ENCODE measurements at places on chromosomes 7 and 10.

- no peak for DNase-seq
Measured at GRCh38 chr7:47504551-47505311, 77.2 kb downstream of the TNS3 start.

DNA sequence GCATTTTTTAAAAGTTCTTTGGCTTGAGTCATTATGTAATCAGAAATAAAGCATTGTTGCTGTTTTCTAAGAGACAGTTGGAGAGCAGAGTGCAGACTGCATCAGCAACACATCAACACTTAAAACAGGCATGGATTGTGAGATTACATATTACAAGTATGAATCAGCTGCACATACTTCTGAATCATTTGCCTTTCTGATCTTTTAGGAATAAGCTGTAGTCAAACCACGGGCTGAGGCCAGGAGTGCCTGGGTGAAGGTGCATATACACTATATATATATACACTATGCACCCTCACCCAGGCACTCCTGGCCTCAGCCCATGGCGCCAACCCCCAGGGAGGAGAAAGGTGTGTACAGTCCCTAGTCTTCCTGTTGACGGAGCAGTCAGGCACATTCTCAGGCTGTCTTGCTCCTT lies 52.4 kb upstream of the DLX6 start:
- no peak for DNase-seq

DNA sequence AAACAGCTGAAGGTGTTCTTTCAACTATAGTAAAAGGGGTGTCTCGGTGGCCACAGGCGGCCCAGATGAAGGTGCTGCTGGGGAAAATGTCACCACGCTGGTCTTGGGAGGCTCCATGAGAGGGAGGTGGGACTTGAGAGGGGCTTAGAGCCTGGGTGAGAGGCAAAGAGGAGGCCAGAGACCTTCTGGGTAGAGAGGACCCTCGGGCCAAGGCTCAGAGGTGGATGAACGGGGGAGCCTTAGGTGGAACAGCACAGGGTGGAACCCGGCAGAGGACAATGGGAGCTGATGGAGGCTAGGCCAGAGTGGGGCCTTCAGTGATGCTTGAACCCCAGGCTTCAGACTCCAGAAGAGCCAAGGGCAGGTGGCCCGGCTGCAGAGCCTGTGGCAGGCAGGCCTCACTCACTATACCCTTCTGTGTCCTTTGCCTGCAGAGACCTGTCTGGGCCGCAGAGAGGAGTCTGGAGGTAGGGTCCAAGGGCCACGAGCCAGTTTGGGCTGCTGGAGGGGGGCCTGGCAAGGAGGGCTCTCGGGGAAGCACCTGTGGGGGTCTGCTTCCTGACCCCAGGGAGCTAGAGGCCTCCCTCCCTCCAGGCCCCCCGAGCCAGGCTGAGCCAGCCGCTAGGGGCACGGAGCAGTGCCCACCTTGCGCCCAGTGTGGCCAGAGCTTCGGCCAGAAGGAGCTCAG lies 32.1 kb downstream of the ZNF783 start:
- DNase-seq: no peak

DNA sequence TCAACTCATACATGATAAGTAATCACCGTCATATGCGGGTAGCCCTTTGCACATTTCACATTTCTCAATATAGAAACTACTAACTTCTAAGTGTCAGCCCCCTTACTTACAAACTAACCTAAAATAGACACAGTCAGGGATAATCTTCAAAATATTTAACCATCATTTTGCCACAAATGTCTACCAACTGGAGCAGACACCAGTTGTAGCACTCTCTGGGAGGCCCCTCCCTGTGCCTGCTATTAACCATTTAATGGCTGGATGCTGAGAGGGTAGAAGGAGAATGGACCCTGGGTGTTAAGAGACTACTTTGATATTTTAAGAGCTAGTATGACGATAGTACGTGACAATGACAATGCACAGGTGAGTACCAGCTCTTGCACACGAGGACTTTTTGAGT lies 116.4 kb downstream of the SORBS1 start:
- no peak for DNase-seq

DNA sequence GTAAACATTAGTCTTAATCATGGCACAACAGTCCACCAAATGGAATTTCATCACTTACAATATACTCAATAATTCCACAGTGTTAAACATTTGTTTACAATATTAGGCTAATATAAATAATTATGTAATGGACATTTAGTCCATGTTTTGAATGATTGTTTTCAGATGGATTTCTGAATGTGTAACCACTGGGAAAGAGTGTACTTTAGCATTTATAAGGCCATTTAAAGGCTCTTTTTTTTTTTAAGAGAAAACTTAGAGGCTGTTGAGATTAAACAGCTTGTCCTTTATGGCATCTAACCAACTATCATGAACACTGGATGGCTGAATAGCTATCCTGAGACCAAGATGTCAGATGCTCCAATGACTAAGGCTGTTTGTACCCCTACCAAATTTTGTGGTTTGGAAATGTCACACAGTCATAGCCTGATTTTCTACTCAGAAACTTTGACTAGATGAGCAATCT lies 248.3 kb upstream of the GLI3 start:
- no peak for DNase-seq

GRCh38 chr7:17298840-17299482 lies 509 bp downstream of the AHR start:
- DNase-seq: no peak

- DNase-seq: no peak
Measured at GRCh38 chr10:71112138-71112785, 100.1 kb upstream of the UNC5B start.

DNA sequence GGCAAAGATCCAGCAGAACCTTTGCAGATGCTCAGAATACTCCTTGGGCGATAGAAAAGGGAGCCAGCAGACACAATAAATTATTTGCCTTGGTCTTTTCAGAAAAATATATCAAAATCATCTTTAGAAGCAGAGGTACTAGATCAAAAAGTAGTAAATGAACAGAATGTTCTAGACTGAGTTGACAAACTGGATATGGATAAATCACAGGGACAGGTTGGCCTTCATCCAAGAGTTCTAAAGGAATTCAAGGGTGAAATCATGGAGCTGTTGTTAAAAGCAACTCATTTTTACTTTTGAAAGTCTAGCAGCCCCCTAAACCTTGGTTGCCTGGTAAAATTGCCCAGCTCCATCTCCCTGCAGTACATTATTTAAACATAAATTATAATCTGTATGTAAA lies 99.1 kb downstream of the PLCE1 start:
- DNase-seq: no peak

DNA sequence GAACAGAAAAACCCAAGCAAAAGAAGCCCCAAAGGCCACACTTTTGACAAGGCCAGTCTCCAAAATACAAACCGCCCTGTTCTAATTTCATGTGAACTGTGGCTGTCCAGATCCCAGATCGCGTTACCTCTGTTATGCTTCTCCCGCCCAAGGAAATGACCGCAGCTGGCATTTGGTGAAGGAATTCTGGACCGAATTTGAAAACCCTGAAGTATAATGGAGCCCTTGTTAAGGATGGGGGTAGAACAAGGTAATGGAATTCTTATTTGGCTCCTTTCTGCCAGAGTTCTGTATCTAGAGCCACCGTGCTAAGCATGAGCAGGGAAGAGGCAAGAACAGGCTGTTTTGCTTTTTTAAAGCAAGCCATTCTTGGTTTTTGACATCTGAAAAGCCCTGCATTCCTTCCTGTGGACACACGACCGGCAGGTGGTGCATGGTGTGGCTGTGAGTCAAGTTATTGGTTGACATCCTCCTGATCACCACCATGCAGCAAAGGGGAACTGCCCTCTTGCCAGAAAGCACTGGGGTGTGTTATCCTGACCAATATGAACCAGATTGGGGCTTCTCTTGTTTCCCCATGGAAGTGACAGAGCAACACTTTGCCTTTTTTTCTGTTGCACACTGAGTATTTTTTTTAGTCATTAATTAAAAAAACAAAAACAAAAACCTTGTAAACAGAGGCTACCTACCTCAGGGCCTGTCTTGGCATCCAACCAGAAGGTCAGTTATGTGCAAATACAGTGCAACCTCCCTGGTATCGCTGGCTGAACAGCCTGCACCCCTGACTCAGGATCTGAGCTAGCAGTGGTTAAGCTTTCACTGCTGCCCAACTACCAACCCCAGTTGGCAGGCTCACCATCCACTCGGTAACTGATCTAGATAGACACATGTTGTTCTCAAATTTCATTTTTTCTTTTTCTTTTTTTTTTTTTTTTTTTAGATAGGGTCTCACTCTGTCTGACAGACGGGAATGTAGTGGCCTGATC lies 14.2 kb downstream of the UCMA start:
- DNase-seq: no peak

- peak; percentile 45 for DNase-seq
Measured at GRCh38 chr10:84177541-84178141, 4.0 kb downstream of the GPR15LG start.

DNA sequence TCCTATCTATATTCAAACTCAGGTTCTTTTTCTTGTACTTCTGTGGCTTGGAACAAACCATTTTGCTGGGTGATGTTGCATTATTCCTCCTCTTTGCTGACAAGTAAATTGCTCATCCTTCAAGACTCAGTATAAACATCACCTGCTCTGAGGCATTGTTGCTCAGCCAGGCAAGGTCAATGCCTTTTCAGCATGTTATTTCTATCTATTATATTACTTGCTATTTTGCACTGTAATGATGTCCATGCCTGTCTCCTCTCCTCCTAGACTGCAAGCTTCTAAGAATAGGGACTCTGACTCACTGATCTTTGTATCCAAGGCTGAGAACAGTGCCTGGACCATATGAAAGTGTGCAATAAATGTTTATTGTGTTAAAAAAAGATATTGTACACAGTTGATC lies 293.8 kb downstream of the RNLS start:
- DNase-seq: no peak

DNA sequence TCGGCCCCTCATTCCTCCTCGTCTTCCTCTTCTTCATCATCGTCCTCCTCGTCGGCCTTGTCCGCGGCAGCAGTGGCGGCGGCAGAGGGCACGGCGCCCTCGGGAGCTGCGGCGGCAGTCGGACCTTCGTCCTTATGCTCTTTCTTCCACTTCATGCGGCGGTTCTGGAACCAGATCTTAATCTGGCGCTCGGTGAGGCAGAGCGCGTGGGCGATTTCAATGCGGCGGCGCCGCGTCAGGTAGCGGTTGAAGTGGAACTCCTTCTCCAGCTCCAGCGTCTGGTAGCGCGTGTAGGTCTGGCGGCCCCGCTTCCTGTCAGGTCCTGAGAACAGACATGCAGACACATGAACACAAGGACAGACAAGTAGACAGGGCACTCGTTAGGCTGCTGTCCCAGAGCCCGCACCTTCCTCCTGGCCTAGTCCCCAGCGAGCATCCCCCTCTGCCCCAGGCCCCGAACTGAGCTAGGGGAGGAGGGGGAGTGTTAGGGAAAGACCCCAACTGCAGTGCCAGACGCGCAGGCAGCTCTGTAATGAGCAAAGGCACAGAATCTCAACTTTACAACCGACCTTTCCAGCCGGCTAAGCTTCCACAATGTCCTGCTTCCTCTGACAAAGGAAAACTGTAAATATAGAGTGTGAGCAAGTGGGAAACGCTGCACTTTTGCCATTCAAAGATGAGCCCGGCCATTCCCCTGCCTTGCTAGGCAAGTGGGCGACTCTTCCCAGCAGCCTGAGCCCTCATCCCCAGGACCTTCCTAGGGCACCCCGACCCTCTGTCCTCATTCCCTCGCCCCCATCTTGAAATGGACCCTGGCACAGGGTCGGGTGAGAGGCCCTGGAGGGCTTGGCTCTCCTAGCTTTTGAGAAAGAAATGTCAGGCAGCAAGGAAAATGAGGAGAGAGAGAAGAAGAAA lies 1.3 kb downstream of the HOXA7 start:
- no peak for DNase-seq

GRCh38 chr10:82464966-82465365 lies 590.0 kb downstream of the NRG3 start:
- no peak for DNase-seq

GRCh38 chr10:70901276-70901878 lies 13.0 kb upstream of the PCBD1 start:
- DNase-seq: no peak

GRCh38 chr7:22420973-22421635 lies 64.2 kb upstream of the RAPGEF5 start:
- no peak for DNase-seq

DNA sequence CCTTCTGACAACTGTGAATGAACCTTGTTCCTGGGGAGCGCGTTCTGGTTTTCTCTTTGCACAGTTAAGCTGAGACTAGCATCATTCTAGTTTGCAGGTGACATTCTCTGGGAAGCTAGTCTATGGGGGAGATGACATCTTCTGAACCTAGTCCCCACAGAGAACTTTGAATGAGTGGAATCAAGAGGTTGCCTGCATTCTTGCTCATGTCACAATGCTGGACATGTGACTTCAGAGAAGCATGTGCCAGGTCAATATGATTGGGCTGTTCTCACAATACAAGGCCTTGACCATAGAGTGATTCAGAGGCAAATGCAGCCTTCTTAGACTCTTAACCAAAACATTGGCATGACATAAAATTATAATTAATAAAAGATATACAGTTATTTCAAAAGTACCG lies 22.1 kb downstream of the KLLN start:
- no peak for DNase-seq

- no peak for DNase-seq
Measured at GRCh38 chr10:98265403-98266378, 2.3 kb downstream of the LOXL4 start.

- no peak for DNase-seq
Measured at GRCh38 chr10:26860102-26860442, 686 bp downstream of the ABI1 start.

GRCh38 chr7:121273467-121274167 lies 55.2 kb upstream of the WNT16 start:
- DNase-seq: no peak
